NCI-H446 (cell line): ENCODE measurements at places on chromosomes 5 and 9.
A peak's percentile ranks its signal among the peaks of the same experiment; 100 is the strongest.

DNA sequence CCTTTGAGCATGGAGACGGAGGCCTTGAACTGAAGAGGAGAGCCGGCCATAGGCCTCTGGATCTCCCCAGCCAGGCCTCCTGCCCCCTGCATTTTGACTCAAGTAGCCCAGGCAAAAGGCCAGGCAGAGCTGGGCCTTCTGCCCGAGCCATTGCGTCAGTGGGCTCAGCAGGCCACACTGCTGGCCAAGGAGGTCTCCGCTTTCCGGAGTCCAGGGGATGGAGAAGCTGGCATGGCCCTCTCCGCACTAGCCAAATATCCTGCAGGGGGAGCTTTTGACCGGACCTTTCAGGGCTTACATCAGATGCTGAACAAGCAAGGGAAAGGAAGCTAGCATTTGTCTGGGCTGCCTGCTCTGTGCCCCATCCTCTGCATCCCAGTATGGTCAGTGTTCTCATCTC is 386.8 kb downstream of the TRIM36 start:
- DNase-seq, result peak; percentile 64

DNA sequence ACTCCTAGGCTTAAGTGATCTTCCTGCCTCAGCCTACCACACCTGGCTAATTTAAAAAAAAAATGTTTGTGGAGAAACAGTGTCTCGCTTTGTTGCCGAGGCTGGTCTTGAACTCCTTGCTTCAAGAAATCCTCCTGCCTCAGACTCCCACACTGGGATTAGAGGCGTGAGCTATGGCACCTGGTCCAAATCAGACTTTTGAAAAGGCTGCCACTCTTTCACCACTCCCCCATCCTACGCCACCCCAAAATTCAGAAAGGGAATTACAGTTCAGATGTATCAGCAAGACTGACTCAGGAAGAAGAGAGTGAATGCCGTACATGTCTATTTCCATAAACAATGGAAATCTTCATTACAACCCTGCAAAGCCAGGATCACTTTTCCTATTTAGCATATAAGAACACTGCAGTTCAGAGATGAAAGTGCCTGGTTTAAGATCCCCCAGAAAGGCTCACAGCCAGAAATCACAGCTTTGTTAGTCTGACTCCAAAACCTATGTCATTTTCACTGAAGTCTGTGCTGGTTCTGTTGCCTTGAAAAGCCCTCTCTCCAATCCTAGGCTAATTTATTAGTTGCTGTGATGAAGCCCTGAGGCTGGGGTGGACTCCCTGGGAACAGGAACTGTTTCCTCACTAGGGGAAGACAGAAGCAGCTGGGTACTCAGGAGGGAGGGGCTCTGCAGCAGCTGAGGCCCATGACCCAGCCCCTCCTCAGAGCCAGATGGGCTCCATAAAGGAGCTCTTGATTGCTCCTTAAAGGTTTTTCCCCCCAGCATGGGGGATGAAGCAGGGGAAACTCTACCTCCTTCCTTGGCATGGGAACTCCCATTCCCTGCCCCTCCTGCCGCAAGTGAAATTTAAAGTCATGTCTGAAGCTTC is 3.1 kb downstream of the FBLL1 start:
- DNase-seq, result no peak

- DNase-seq, result no peak
Measured at GRCh38 chr5:118052503-118052902, 935.8 kb downstream of the DTWD2 start.

GRCh38 chr5:104573949-104574709 is 1011.5 kb upstream of the NUDT12 start:
- no peak for DNase-seq

- no peak for DNase-seq
Measured at GRCh38 chr5:151384106-151384505, 36.7 kb upstream of the SLC36A2 start.

GRCh38 chr9:126166291-126166690 is 160.3 kb upstream of the MVB12B start:
- no peak for DNase-seq

DNA sequence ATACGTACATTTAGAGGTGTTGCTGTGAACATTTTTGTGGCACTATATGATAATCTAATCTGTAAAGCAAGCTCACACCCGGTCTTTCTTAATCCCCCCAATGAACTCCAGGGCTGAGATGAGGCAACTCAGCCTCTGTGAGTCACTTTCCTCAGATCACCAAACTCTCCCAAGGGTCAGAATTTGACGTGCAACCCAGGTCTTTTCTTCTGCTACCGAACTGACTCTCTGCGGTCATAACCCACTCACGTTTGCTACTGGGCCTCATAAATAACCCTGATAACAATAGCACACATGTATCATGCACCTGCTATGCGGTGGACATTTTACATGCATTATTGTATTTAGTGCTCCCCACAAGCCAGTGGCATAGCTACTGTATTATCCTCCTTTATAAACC is 153.1 kb downstream of the DROSHA start:
- no peak for DNase-seq

- no peak for DNase-seq
Measured at GRCh38 chr9:12633016-12633765, 60.0 kb upstream of the TYRP1 start.
